Eye (tissue), 1 donor: ENCODE measurements at places on chromosomes 2 and 18.

- no peak for DNase-seq
These were observed 782.1 kb downstream of the EPHA4 start for GRCh38 chr2:220789961-220790360.

DNA sequence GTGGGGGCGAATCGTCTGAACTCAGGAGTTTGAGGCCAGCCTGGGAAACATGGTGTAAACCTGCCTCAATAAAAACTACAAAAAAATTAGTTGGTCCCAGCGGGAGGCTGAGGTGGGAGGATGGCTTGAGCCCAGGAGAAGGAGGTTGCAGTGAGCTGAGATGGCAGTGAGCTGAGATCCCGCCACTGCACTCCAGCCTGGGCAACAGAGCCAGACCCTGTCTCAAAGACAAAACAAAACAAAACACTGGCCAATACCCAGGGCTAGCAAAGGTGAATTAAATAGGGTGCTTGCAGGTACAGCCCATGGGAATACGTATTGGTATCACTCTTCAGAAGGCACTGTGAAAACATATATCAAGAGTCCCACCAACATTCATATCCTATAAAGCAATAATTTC lies 7.0 kb downstream of the ITSN2 start:
- DNase-seq = no peak

DNA sequence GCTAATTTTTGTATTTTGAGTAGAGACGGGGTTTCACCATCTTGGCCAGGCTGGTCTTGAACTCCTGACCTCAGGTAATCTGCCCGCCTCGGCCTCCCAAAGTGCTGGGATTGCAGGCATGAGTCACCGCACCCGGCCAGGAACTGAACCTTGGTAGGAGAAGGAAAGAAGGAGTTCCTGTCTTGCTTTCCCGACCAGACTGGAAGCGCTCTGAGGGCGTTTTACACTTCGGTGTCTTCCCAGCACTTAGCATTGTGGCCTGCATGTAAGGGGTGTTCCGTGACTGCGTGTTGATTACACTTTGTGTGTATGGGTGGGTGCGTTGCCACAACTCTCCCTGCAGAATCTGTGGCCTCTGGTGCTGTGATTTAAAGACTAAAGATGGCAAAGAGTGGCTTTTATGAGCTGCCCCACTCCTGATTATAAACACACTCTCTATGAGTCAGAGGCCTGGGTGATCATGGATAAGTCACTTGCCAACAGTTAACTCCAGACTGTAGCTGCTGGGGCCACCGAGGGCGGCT lies 46.0 kb downstream of the ODC1 start:
- DNase-seq = no peak

DNA sequence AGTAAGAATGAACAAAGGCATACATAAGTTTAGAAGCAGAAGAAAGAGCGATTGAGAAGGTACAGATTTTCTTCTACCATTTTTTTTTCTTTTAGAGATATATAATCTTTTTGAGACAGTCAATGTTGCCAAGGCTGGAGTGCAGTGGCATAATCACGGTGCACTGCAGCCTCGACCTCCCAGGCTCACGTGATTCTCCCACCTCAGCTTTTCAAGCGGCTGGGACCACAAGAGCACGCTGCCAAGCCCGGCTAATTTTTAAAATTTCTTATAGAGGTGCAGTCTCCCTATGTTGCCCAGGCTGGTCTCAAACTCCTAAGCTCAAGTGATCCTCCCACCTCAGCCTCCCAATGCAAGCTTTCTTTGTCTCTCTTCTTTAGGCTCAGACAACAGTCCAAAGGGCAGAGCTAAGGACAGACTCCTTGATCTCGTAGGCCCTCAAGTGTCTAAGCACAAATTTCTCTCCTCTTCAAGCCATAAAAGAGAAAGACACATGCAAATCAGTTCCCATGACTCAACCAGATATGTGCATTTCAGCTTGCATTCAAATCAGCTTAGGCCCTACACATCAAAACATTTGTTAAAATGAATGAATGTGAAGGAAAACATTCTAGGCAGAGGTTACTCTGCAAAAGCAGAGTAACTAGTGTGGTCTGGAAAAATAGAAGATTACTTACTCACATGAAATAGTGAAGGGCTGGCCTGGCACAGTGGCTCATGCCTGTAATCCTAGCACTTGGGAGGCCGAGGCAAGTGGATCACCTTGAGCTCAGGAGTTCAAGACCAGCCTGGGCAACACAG lies 18.0 kb downstream of the ITSN2 start:
- no peak for DNase-seq

DNA sequence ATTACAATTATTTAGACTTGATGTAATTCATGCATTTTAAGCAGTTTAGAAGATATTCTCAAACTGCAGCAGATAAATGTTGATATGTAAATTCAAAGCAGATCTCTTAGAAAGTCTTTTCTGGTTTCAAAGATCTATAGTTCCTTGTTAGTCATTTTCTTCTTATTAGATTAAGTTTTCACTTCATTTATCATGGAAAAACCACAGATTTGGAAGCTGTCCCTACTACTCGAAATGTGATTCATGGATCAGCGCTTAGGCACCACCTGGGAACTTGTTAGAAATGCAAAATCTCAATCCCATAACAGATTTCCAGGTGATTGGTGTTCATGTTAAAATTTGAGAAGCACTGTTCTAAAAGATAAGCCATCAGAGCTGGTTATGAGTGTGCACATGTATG lies 92.8 kb upstream of the CDH2 start:
- no peak for DNase-seq

- DNase-seq = no peak
These were observed 18.7 kb downstream of the RBBP8 start for GRCh38 chr18:22951823-22952222.

DNA sequence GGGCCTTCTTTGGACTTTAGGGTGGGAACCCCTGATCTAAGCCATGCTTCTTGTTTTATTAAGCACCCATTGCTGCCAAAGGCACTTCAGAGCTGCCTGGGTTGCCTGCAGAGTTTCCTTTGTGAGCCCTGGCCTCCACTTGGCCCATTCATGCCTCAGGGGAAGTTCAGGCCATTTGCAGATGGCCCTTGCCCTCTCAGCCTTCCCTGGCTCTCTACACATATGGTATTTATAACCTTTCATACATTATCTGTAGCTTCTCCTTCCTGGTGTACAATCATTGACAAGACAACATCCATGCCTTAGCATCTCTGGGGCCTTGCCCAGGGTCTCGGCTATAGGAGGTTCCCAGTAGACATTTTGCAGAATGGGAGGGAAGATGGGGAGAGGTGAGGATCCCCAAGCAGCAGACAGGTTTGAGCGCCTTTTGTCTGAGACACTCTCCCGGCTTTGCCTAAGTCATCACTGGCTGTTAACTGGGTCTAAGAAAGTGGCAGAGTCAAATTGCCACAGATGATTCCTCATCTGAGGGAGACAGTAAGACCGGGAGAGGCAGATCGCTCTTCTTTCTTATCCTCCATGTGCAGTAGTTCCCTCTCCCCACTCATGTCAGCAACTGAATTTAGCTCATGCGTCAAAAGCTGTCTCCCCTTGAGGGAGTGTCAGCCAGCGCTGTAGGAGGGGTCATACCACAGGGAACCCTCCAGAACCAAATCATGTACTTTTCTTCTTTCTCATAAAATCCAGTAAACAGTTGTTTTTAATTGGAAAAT lies 2.7 kb downstream of the EHD3 start:
- no peak for DNase-seq

DNA sequence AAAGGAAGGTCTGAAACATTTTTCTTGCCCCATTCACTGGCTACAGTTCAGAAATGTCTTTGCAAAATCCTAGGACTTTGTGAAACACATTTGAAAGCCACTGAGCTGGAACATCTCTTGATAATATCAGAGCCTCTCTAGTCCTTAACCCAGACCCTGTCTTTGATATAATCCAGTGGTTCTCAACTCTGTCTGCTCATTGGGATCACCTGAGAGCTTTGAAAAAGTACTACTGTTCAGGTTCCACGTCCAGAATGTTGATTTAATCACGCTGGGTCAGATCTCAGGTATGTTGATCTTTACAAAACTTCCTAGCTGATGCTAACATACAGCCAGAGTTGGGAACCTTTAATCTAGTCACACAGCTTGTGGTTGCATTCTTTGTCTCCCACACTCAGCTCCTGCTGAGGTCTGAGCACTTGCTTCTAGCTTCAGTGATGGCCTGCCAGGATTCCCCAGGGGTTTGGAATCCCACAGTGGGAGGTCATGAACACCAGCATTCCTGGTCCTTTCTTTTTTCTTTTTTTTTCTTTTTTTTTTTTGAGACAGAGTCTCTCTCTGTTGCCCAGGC lies 262.7 kb downstream of the SETBP1 start:
- peak; percentile 30 for DNase-seq

- DNase-seq = peak; percentile 61
These were observed 392.4 kb downstream of the ALK start for GRCh38 chr2:29528891-29529520.

DNA sequence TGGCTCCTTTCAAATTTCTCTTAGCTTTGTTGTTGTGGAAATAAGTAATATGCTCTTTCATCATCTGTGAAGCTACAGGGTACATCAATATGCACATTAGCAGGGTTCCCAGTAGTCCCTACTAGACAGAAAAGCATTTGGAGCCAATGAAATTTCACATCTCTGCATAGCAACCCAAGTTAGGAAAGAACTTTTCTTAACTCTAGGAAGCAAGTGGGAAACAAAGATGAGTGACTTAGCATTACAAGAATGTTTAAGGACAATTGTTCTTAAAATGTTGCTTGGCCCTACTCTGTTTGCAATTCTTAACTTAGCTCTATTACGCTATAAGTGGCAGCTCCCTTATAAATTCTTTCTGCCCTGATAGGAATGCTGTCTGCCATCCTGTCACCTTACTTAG lies 39.6 kb downstream of the ZEB2 start:
- no peak for DNase-seq

GRCh38 chr2:105746177-105747080 lies 1.7 kb downstream of the NCK2 start:
- DNase-seq = peak; percentile 38

- peak; percentile 13 for DNase-seq
These were observed 127.4 kb downstream of the CCDC102B start for GRCh38 chr18:68925268-68925667.

GRCh38 chr2:10500601-10501361 lies 52.7 kb upstream of the ODC1 start:
- DNase-seq = no peak

- no peak for DNase-seq
These were observed 125.3 kb upstream of the APCDD1 start for GRCh38 chr18:10329101-10329500.

DNA sequence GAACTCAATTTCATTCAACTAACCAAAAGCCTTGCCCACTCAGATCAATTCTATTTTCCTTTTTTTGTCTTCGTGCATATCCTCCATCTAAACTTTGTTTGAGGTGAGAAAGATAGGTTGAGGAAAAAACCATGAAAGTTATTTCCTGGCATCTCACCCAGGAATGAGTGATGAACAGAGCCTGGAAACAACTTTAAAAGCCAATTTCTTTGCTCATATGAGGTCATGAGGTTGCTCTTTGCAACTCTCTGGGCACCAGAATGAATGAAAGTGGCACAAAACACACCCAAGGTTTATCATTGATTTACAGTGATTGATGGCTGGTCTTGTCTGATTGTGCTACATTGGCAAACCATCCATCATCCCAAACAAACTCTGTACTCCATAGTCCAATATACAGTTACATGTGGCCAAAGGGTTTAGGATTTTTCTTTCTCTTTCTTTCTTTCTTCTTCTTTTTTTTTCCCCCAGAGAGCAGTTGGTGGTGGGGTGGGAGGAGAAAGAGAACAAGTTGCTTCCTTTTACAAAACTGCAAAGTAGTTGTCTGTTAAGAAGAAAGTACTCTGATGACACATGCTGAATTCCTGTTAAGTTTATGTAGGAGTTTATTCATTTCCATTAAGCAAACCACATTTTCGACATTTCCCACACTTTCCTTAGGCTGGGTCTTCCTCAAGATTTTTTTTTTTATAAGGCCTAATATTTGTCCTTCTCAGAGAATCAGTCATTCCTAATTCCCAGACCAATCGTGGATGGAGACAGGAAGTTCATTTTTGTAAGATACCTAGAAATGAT lies 575.9 kb upstream of the ZEB2 start:
- DNase-seq = no peak

- no peak for DNase-seq
These were observed 245.3 kb downstream of the TMEM182 start for GRCh38 chr2:103007086-103007485.

DNA sequence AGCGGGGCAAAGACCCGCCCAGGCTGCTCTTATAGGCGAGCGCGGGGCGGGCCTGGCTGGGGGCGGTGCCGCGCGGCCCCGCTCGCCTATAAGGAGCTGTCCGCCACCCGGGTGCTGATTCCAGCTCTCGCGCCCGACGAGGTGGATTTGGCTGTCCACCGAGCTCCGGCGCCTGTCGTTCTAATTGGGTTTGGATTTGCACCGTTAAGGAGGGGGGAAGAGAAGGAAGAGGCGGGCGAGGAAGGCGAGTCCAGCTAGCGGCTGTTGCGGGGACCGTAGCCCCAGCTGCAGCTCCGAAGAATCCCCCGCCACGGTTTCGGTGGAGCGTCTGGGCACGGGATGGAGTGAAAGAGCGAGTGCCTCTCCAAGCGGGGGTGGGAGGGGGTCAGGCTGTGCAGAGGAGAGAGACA lies at the start of gene CNTNAP5:
Gene CNTNAP5 (plus strand): TSS at position 117 of the 410 bp plus-strand sequence. CDS start 364 bp downstream, outside the sequence.
- peak; percentile 94 for DNase-seq

DNA sequence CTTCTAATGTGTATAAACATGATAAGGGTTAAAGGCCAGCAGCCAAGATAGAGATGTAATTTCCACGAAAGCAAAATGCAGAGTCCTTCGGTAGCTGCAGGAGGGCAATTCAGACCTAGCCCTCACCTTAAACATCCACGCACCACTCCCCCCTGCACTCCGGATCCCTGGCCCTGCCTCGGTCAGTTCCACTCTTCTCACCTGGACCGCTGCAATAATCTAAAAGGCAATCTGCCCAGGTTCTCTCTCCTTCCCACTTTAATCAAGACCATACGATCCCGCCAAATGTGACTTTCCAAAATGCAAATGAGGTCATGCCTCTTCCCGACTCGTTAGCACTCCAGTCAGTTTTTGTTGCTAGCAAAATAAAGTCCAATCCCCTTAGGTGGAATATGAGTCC lies 485.2 kb downstream of the EIPR1 start:
- no peak for DNase-seq

DNA sequence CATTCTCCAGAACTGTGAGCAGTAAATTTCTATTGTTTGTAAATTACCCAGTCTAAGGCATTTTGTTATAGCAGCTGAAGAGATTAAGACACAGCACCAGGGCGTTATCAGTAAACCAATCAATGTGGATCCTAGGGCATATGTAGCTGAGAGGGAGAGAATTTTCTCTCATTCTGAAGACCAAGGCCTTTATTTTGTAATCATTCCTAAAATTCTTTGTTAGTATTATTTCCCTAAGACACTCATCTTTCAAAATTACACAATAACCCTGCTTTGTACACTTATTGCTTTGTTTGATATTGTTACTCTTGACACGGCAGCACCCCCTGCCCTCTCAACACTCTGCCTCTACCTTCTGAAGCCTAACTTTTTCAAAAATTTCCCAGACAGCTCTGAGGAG lies 419.1 kb downstream of the SLC4A3 start:
- DNase-seq = no peak

- peak; percentile 88 for DNase-seq
These were observed 786 bp upstream of the TMEM200C start for GRCh38 chr18:5895876-5896740.

- no peak for DNase-seq
These were observed 169.6 kb downstream of the GLI2 start for GRCh38 chr2:120905298-120905697.
